ENCODE measurements at places on chromosomes 1 and 21.

- DNase-seq: peak; percentile 32
Measured at GRCh38 chr1:111813440-111814304, 58.0 kb downstream of the DDX20 start.

DNA sequence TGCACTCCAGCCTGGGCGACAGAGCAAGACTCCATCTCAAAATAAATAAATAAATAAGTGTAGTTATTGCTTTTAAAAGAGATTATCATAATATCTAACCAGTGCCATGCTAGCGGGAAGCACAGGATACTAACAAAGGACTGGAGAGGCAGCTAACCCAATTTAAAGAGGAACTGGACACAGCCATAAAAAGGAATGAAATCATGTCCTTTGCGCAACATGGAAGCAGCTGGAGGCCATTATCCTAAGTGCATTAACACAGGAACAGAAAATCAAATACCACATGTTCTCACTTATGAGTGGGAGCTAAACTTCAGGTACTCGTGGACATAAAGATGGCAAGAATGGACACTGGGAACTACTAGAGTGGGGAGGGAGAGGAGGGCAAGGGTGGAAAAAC lies 54.9 kb downstream of the TM2D1 start:
- DNase-seq: no peak

DNA sequence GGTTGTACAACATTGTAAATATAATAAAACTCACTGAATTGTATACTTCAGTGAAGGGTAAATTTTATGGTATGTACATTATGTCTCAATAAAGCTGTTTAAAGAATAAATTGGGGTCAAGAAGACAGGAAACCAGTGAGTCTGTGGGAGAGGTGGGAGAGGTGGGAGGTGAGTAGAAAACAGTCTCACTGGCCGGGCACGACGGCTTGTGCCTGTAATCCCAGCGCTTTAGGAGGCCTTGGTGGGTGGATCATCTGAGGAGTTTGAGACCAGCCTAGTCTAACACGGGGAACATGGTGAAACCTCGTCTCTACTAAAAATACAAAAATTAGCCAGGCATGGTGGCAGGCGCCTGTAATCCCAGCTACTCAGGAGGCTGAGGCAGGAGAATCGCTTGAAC lies 4.2 kb downstream of the MTMR11 start:
- DNase-seq: no peak

DNA sequence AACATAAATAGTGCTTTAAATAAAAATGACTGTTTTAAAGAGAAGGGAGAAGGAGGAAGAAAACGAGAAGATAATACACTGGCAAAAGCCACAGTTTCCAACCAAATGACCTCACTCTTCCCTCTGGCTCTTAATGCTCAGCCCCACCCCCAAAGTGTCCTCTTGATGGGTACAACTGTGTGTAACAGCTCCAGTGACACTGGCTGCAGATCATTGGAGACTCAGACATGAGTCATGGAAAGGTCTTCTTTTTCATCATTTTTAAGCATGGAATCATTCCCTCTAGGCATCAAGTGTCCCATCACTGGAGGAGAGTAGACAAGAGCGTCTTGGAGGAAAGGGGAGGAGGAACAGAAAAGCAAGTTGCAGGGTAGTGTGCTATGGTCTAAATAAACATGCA lies 333.0 kb downstream of the PAPPA2 start:
- no peak for DNase-seq

DNA sequence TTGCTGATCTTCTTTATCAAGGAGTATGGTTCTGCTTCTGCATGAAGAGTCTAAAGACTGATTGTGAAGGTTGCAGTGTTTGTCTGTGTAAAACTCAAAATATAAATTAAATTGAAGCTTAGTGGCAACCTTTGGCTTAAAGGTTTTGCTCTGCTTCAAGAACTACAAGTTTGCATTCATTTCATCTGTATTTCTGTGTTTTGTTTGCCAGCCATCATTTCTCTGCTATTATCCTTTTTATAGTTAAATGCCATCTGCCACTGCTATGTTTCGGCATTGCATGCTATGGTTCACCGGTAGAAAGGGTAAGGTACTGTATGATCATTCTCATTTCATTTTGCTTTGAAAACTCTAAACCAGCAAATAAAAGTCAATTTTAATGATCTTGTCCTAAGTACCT lies 52.9 kb downstream of the OSBPL9 start:
- no peak for DNase-seq

DNA sequence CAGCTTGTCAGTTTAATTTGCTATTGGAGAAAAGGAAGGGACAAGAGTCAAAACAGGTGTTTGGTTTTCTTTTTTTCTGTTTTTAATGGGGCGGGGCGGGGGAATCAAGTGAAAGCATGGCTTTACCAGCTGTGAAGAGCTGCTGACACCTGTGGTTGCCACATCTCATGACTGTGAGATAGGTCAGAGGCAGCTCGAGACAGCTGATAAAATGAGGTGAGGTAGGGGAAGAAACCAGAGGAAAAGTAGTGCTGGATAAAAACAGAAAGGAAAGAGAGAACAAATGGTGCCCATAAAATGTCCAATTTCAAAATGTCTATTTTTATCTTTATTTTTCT lies 272.3 kb downstream of the NEGR1 start:
- DNase-seq: no peak

GRCh38 chr1:171126504-171126903 lies 35.8 kb downstream of the FMO3 start:
- DNase-seq: no peak

DNA sequence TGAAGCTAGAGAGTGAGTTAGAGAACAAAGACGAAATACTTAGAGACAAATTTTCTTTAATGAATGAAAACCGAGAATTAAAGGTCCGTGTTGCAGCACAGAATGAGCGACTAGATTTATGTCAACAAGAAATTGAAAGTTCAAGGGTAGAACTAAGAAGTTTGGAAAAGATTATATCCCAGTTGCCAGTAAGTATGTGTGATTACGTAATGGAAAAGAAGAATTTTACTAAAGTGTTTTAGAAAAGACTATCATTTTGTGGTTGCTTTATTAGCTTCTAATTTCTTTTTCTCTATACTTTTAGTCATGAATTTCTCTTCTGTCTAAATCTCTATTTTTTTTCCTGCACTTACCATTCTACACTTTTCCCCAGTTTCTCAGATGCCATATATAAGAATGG lies 26.7 kb downstream of the CCDC18 start:
- DNase-seq: no peak

DNA sequence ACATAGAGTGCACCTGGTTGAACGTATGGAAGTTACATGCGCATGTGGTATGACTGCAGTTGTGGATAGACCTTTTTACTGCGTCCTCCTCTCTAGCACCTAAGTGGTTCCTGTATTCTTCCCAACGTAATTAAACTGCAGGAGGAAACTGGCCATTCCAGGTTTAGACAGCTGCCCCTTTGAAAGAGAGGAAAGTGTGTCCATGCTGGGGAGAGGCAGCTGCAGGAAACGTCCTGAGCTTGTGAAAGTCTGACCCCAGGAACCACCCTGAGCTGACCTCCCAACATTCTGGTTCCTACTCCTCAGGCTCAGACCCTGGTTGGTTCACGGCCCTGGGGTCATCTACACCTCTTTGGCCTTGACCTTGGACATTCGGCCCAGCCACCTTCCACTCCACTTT lies 309.3 kb downstream of the DISC1 start:
- no peak for DNase-seq

GRCh38 chr1:235098991-235099390 lies 29.6 kb downstream of the TOMM20 start:
- no peak for DNase-seq

DNA sequence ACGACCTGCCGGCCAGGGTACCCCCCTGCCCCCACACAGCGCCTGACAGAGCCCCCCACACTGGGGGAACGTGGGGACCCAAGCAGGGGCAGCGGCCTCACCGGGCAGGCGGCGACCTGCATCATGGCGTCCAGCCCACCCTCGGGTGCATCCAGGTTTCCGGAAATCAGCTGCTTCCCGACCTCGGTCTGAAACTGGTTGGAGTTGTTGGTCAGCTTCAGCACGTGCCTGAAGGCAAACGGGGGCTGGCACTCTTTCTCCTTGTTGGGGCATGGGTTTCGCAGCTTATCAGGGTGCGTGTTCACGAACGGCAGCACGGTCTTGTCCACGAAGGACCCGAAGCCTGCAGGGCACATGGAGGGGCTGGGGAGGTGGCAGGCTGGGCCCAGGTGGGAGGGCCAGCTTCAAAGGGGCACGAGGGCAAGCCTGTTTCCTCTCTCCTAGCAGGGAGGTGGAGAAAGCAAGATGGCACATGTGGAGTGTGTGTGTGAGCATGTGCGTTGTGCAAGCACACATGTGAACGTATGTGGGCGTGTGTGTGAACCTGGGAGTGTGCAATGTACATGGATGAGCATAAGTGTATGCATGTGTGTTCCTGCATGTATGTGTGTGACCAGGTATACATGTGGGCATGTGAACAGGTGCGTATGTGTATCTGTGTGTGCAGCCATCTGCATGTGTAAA lies 19.2 kb downstream of the ITGB2 start:
- DNase-seq: no peak

DNA sequence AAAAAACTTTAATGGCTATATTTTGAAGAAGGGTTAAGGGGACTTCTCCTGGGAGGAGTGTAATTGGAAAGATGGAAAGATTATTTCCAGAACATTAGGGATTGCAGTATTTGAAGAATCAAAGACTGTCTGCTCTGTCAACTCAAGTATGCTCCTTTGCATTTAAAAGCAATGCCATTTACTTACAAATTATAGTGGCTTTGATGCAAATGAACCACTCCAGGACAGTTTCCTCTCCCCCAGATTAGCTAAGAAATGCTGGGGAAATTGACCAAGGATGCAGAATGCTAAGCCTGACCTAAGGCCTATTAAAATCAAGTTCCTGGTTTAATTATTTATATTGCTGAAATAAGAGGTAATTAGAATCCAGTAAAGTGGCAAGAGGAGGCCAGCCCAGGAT lies 110.5 kb upstream of the CAMK1G start:
- no peak for DNase-seq

All from B cell (primary cell).